ENCODE measurements at places on chromosomes 12 and 14. TPM values are rescaled to one million over a fixed set of nuclear protein-coding genes. Genes with fewer than 3 reads are reported as not detected.

- no peak overlapping the region for H3K4me3 ChIP-seq
- no peaks in the 10 kb centered on the region for H3K4me1 ChIP-seq
- H3K27ac ChIP-seq: no peak overlapping the region
- H3K27me3 ChIP-seq: no peaks in the 10 kb centered on the region
Measured at GRCh38 chr14:70013271-70013873, 134.2 kb downstream of the SMOC1 start.

- no peaks in the 10 kb centered on the region for H3K36me3 ChIP-seq
- H3K27me3 ChIP-seq: no peaks in the 10 kb centered on the region
- no peak overlapping the region for H3K4me3 ChIP-seq
- H3K4me1 ChIP-seq: no peaks in the 10 kb centered on the region
- no peak for DNase-seq
Measured at GRCh38 chr12:14057895-14058294, 76.5 kb upstream of the GRIN2B start.

DNA sequence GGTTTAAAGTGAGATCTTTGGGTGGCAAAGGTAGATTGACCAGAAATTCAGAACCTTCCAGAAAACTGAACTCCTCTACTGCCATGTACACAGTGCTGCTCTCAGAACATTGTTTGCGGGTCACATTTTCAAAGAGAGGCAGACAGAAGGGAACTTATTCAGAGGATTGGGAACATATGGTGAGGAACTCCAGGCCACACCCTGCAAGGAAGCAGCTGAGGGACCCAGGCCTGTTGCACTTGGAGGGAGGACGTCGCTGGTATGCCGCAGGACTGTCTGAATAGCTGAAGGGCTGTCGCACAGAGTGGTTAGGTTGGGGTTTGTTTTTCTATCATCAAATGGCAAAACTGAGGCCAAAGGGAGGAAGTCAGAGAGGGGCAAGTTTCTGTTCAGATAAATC is 441.1 kb downstream of the DPF3 start:
- no peak overlapping the region for H3K4me3 ChIP-seq
- no peaks in the 10 kb centered on the region for H3K27me3 ChIP-seq
- no peaks in the 10 kb centered on the region for H3K36me3 ChIP-seq
- peaks cover 7% of the 10 kb centered on the region for H3K4me1 ChIP-seq
- DNase-seq: no peak

DNA sequence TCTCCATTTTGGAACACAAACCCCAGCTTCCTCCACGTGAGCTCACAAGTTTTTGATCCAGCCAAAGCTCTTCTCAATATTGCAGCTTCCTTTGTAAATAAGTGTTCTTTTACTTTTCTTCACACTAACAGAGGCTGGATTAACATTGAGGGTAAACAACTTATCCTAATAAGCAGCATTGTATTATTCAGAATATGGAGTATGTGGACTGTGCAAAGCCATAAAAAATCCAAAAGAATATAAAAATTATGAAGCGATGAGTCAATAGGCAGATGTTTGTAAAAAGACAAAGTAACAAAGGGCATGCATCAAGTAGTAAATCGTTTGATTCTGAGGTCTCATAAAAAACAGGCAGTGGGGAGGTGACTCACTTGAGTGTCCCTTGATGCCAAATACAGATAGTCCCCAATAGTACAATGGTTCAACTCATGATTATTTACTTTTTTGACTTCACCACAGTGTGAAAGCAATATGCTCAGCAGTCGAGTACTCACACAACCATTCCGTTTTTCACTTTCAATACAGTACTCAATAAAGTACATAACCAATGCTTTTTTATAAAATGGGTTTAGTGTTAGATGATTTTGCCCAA is 23.1 kb upstream of the KCNK10 start:
- H3K27me3 ChIP-seq: peaks cover 16% of the 10 kb centered on the region
- H3K4me1 ChIP-seq: no peaks in the 10 kb centered on the region
- no peaks in the 10 kb centered on the region for H3K36me3 ChIP-seq
- H3K4me3 ChIP-seq: no peak overlapping the region
- DNase-seq: no peak

- H3K27ac ChIP-seq: no peak overlapping the region
- no peaks in the 10 kb centered on the region for H3K36me3 ChIP-seq
- H3K4me3 ChIP-seq: no peak overlapping the region
- DNase-seq: no peak
- H3K4me1 ChIP-seq: peaks cover 13% of the 10 kb centered on the region
Measured at GRCh38 chr12:93682846-93683261, 5.7 kb downstream of the CRADD start.

DNA sequence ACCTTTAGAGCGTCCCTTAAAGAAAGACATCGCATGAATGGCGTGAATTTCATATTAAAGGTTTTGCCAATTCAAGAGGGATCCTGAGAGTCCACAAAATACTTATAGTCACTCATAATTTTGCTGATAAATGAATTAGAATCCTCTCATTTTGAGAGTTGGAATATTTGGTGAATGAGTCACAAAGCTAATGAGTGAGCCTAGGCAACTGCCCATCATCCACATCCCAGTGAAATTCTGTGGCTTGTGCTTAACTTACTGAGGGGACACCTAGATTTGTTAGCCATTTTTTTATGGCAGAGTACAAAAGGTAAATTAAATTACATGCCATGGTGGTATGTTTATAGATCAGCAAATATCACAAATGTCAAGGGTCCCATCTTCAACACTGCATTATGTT is 12.7 kb upstream of the NOXRED1 start:
- no peaks in the 10 kb centered on the region for H3K27me3 ChIP-seq
- no peak overlapping the region for H3K4me3 ChIP-seq
- no peak overlapping the region for H3K27ac ChIP-seq
- H3K4me1 ChIP-seq: no peaks in the 10 kb centered on the region
- no peak for DNase-seq

KRT80 gene
- total RNA-seq: 11.4 TPM
